Sigmoid colon (tissue), 7 donors: ENCODE measurements at places on chromosomes 2 and 18. TPM values are rescaled to one million over a fixed set of nuclear protein-coding genes. Genes with fewer than 3 reads are reported as not detected.
A peak's percentile ranks its signal among the peaks of the same experiment; 100 is the strongest.

BCL11A gene
- 16.3 TPM for total RNA-seq

CNGA3 gene
- total RNA-seq: 3.6 TPM

RNF152 gene
- total RNA-seq: 7.1 TPM

MGAT5 gene
- total RNA-seq: 31.1 TPM

CTIF gene
- total RNA-seq: 22.5 TPM

ABCA12 gene
- total RNA-seq: 0.66 TPM

SLC9A4 gene
- not detected for total RNA-seq

GRCh38 chr18:24770311-24771024 lies 310.0 kb downstream of the HRH4 start:
- no peaks in the 10 kb centered on the region for H3K4me1 ChIP-seq
- no peaks in the 10 kb centered on the region for H3K27me3 ChIP-seq
- H3K4me3 ChIP-seq: no peak overlapping the region
- DNase-seq: no peak
- H3K36me3 ChIP-seq: no peaks in the 10 kb centered on the region
- no peak overlapping the region for H3K27ac ChIP-seq

GRCh38 chr2:177143444-177143843 lies 69.2 kb upstream of the HNRNPA3 start:
- no peak overlapping the region for H3K4me3 ChIP-seq
- H3K27me3 ChIP-seq: no peaks in the 10 kb centered on the region
- H3K4me1 ChIP-seq: peaks cover 5% of the 10 kb centered on the region
- DNase-seq: peak; percentile 82
- H3K27ac ChIP-seq: no peak overlapping the region

- no peaks in the 10 kb centered on the region for H3K36me3 ChIP-seq
- DNase-seq: no peak
- no peaks in the 10 kb centered on the region for H3K4me1 ChIP-seq
- no peak overlapping the region for H3K27ac ChIP-seq
Observed at GRCh38 chr2:32719933-32720716, 92.3 kb downstream of the TTC27 start.

DNA sequence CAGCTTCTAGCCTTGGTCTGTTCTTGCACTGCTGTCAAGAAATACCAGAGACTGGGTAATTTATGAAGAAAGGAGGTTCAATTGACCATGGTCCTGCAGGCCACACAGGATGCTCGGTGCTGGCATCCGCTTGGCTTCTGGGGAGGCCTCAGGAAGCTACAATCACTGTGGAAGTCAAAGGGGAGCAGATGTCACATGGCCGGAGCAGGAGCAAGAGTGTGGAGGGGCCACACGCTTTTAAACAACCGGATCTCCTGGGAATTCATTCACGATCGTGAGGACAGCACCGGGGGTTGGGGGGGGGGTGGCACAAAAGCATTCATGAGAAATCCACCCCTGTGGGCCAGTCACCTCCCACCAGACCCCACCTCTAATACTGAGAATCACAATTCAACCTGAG lies 850.4 kb upstream of the SALL3 start:
- no peak overlapping the region for H3K27ac ChIP-seq
- DNase-seq: no peak
- no peaks in the 10 kb centered on the region for H3K4me1 ChIP-seq

GRCh38 chr18:45559258-45559657 lies 56.0 kb upstream of the SLC14A2 start:
- no peak overlapping the region for H3K27ac ChIP-seq
- no peaks in the 10 kb centered on the region for H3K27me3 ChIP-seq
- no peaks in the 10 kb centered on the region for H3K36me3 ChIP-seq
- H3K4me1 ChIP-seq: peaks cover 11% of the 10 kb centered on the region
- H3K4me3 ChIP-seq: no peak overlapping the region

DNA sequence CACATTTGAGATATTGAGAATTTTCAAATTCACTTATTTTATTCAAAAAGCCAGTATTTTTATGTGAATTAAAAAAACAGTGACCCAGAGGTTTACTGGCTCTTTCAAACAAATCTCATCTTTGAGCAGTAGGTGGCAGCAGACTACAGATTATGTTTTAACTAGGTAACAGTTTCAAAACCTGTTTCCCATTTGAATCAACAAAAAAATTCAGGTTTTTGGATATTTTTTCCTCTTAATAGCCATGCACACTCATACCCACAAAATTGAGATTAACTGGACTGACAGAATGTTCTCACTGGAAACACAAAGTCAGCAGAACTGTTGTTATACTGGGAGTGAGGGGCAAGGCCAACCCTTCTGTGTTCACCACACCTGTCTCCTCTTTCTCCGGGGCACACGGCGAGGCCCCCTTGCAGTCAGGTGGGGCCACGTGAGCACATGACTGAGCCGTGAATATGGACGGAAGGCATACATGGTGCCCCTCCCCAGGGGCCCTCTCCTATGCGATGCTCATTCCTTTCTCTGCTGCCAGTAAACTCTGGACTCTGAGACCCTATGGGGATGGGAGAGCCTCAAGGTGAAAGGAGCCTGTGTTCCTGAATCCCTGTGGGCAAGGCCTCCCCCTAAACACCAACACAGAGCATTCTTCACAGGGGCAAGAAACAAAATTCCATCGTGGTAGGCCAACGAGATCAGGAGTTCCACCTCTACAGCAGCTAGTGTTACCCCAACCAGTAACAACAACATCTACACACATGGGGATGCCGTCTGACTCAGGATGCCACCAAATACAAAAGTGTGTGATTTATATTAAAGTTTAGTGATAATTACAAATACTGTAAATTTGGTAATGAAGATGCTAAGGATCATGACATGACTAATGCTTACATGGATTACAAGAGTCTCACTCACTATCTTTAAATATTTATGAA lies 80.4 kb downstream of the LPIN2 start:
- H3K36me3 ChIP-seq: peaks cover 8% of the 10 kb centered on the region
- H3K27me3 ChIP-seq: no peaks in the 10 kb centered on the region
- H3K4me3 ChIP-seq: no peak overlapping the region
- H3K4me1 ChIP-seq: peaks cover 12% of the 10 kb centered on the region
- H3K27ac ChIP-seq: no peak overlapping the region
- DNase-seq: no peak

- H3K27ac ChIP-seq: no peak overlapping the region
- H3K4me3 ChIP-seq: no peak overlapping the region
- no peak for DNase-seq
- H3K27me3 ChIP-seq: no peaks in the 10 kb centered on the region
- H3K4me1 ChIP-seq: no peaks in the 10 kb centered on the region
Observed at GRCh38 chr2:163490281-163490680, 245.5 kb downstream of the FIGN start.

- no peak for DNase-seq
- H3K36me3 ChIP-seq: no peaks in the 10 kb centered on the region
- no peaks in the 10 kb centered on the region for H3K4me1 ChIP-seq
- H3K27me3 ChIP-seq: no peaks in the 10 kb centered on the region
Observed at GRCh38 chr18:23861805-23862470, 152.6 kb upstream of the TTC39C start.

GRCh38 chr2:113986762-113987290 lies 96.9 kb downstream of the ACTR3 start:
- no peak for DNase-seq
- H3K27me3 ChIP-seq: no peaks in the 10 kb centered on the region
- H3K36me3 ChIP-seq: no peaks in the 10 kb centered on the region
- no peak overlapping the region for H3K27ac ChIP-seq
- no peak overlapping the region for H3K4me3 ChIP-seq

DNA sequence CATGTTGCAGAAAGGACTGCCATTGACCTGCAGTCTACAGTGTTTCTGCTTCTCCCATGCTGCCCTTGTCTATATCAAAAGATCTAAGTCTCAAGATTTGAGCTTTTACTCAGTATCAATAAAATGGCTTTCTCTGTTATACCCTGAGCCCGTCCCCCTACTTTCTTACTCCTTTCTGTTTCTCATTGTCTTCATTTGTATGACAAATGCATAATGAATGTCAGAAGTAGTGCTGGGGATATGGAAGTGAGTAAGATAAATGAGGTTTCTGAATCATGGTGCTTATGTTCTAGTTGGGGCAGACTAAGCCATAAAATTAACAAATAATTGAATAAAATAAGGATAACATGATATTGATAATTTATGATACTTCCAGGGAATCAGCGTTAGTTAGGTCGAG lies 128.6 kb downstream of the PARD3B start:
- H3K4me3 ChIP-seq: no peak overlapping the region
- H3K27me3 ChIP-seq: no peaks in the 10 kb centered on the region
- peaks cover 11% of the 10 kb centered on the region for H3K4me1 ChIP-seq
- H3K27ac ChIP-seq: no peak overlapping the region

DNA sequence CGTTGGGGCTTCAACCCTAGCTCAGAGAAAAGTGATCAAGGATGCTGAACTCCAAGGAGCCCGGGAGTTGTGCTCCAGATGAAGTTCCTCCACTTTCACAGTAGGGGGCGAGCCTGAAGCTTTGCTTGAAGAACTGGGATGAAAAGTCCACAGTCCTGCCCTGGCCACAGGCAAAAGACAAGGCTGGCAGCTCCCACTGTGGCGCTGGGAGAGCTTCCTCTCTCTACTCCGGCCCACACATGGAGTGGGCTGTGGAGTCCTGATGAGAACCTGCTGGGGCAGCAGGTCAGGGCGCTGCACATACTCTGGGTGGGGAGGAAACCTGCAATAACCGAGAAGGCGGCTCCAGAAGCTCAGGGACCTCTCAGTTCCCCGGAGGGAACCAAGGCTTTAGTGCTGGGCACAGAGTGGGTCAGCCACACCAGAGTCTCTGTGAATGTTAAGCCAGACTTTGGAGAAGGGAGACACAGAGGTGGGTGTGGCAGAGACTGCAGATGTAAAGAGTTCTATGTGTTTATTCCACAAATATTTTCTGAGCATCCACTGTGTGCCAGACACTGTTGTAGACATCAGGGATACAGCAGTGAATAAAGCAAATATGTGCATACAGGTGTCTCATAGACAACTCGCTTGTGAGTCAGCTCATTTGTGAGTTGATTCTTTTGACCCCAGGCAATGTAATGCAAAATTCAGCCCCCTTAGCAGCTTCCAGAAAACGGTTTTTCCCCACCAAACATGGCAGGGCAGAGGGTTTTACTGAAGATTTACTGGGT lies 48.0 kb upstream of the MRPL33 start:
- no peak overlapping the region for H3K4me3 ChIP-seq
- H3K36me3 ChIP-seq: no peaks in the 10 kb centered on the region
- DNase-seq: peak; percentile 88
- H3K4me1 ChIP-seq: peaks cover 26% of the 10 kb centered on the region
- H3K27ac ChIP-seq: peak overlapping the region; percentile 83

DNA sequence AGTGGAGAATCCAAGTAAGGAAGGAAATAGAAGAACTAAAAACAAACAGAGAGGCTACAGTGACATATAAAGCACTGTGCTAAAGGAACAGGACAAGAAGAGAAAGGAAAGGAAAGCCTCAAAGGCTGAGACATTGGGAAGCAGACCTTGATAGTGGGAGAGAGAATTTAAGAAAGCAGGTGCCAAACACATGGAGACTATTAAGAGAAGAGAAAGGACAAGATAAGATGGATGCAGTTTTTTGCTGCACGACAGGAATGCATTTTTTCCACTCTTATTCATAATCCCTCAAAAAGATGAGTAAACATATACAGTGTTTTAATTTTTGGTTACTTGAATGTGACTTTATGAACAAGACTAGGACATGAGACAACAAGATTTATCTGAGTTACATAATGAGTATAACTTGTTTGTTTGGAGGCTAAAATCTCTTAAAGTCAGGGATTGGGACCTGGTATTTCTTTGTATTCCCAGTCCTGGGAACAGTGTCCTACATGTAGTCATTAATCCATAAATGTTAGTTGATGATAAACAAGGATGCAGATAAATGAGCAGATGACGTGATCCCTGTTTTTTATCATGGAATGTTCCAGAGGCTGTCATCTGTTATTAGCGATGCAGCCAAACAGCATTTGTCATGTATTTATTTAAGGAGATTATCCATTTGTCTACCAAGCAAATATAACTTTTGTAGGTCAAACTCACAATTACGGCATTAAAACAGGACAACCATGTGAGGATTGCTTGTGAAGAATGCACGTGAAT lies 141.7 kb downstream of the DNER start:
- H3K4me1 ChIP-seq: peaks cover 6% of the 10 kb centered on the region
- H3K36me3 ChIP-seq: no peaks in the 10 kb centered on the region
- no peak for DNase-seq
- H3K27me3 ChIP-seq: no peaks in the 10 kb centered on the region
- no peak overlapping the region for H3K27ac ChIP-seq
- H3K4me3 ChIP-seq: no peak overlapping the region

GRCh38 chr2:209526561-209526960 lies 102.7 kb downstream of the MAP2 start:
- DNase-seq: no peak
- no peaks in the 10 kb centered on the region for H3K36me3 ChIP-seq
- H3K4me1 ChIP-seq: peaks cover 6% of the 10 kb centered on the region
- H3K27me3 ChIP-seq: no peaks in the 10 kb centered on the region
- no peak overlapping the region for H3K27ac ChIP-seq

GRCh38 chr2:40448476-40449079 lies 3.3 kb downstream of the SLC8A1 start:
- no peaks in the 10 kb centered on the region for H3K36me3 ChIP-seq
- no peak overlapping the region for H3K4me3 ChIP-seq
- H3K27me3 ChIP-seq: no peaks in the 10 kb centered on the region
- H3K27ac ChIP-seq: peak overlapping the region; percentile 91
- no peaks in the 10 kb centered on the region for H3K4me1 ChIP-seq
- no peak for DNase-seq
